ENCODE measurements at places on chromosomes 5 and 9. TPM values are rescaled to one million over a fixed set of nuclear protein-coding genes. Genes with fewer than 3 reads are reported as not detected.

The IFNK gene
- not detected for total RNA-seq

DNA sequence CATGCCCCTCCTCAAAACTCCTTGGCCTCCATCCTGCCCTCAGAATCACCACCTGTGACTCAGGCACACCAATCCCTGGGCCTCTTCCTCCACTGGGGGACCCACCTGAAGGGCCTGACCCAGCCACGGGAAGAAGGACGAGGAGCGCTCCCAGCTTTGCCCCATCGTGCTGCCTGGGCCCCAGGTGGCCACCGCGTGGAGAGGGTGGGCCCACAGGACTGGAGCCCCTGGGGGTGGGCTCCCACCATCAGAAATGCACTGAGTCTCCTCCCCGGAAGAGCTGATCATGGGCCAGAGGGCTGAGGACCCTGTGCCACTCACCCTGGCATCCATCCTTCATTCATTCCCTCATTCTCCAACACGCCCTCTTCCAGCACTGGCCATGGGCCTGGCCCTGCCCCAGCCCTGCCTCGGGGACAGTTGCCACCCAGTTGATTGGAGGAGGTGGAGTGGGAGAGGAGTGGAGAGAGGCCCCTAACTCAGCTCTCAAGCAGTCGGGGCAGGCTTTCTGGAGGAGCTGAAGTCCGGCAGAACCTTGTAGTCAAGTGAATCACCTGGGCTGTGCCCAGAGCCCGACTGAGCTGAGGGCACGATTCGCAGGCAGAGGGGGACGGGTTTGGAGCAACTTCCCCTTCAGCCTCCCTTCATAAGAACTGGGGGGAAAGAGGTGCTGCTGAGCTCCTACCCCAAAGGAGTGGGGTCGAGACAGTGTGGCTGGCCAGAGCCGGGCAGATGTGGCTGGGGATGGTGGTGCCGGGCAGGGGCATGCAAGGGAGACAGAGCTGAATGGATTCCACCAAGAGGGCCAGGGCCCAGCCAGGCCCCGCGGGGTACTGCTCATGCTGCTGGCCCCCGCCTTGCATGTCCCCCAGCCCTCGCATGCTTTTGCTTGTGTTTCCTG is 29.6 kb downstream of the DNM1 start:
- DNase-seq: no peak

The ZDHHC11B gene
- 8.0 TPM for total RNA-seq

- DNase-seq: no peak
These were observed 576.2 kb upstream of the CLINT1 start for GRCh38 chr5:158435161-158435616.

DNA sequence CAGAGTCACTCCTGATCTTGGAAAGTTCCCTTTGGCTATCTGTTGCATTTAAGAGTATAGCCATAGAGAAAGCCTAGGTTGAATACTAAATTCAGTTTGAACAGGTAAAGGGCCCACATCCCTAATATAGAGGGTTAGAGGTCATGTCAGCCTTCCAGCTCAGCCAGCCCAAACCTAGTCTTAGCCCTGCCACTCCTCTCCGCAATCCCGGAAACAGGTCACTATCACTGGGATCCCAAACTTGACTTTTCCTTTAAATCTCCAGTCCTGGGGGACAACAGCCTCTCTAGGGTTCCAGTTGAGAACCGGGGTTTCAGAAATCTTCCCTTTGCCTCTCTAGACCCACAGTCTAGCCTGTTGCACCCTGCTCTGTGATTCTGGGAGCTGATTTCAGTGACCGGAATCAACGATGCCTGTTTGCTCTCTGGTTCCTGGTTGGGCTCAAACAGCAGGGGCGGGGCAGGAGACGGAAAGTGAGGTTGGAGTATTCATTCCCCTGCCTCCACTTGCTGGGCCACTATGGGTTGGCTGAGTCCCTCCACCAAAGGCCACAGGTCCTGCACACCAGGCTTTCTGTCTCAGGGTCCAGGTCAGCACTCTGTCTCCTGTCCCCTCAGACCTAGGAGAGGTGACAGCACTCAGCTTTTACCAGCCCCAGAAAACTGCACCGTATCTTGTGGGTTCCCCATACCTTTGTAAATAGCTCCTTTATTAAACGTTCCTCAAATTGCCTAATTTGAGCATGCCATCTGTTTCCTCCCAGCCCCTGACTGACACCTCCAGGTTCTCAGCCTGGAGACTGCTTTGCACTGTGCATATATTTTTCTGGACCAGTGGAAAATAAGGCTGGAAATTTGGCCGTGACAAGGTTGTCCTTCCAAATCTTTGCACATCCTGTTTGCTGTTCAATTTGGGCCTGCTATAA is 23.8 kb upstream of the CPEB4 start:
- peak; percentile 69 for DNase-seq

The ZNF366 gene
- total RNA-seq: 12.2 TPM

DNA sequence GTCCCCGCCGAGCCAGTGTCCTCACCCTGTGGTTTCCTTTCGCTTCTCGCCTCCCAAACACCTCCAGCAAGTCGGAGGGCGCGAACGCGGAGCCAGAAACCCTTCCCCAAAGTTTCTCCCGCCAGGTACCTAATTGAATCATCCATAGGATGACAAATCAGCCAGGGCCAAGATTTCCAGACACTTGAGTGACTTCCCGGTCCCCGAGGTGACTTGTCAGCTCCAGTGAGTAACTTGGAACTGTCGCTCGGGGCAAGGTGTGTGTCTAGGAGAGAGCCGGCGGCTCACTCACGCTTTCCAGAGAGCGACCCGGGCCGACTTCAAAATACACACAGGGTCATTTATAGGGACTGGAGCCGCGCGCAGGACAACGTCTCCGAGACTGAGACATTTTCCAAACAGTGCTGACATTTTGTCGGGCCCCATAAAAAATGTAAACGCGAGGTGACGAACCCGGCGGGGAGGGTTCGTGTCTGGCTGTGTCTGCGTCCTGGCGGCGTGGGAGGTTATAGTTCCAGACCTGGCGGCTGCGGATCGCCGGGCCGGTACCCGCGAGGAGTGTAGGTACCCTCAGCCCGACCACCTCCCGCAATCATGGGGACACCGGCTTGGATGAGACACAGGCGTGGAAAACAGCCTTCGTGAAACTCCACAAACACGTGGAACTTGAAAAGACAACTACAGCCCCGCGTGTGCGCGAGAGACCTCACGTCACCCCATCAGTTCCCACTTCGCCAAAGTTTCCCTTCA is 1.4 kb downstream of the GLIS3 start:
- peak; percentile 73 for DNase-seq

- no peak for DNase-seq
These were observed 1.9 kb downstream of the GAPT start for GRCh38 chr5:58493141-58493540.

The HBEGF gene
- total RNA-seq: 44.3 TPM

DNA sequence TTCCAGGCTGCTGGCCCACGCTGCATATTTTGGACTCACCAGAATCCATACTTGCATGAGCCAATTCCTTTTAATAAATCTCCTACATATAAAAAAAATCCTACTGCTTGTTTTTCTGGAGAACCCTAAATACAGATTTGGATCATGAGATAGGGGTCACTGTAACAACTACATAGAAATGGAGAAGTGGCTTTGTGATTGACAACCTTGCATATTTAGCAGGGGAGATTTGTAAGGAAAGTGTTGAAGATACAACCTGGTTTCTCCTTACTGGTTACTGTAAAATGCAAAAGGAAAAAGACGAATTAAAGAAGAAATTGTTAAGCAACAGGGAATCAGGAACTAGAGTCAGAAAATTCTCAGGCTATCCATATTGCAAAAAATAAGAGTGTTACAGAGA is 74.8 kb downstream of the HABP4 start:
- no peak for DNase-seq

- no peak for DNase-seq
These were observed 3.3 kb upstream of the MSMP start for GRCh38 chr9:35757226-35757891.

The PRR16 gene
- 3.1 TPM for total RNA-seq

- DNase-seq: no peak
These were observed 379.1 kb downstream of the DMRT2 start for GRCh38 chr9:1429297-1429696.

- no peak for DNase-seq
These were observed 4.3 kb downstream of the ARRDC3 start for GRCh38 chr5:91378752-91379211.

- DNase-seq: peak; percentile 38
These were observed 14.0 kb downstream of the NDUFS6 start for GRCh38 chr5:1815071-1815786.

All from upper lobe of right lung (tissue), 1 donor.